Activated B cell treated with CpG ODN at 0.5 μM for 24 hours (primary cell): ENCODE measurements at places on chromosomes 12 and 14. TPM values are rescaled to one million over a fixed set of nuclear protein-coding genes. Genes with fewer than 3 reads are reported as not detected.

Gene SLCO1B3
- not detected in 2 replicates for total RNA-seq

Gene DTX1
- total RNA-seq: 75.3 and 79.4 TPM in 2 replicates

Gene ANO2
- not detected in 2 replicates for total RNA-seq

Gene JAG2
- total RNA-seq: 0.07 and 0.44 TPM in 2 replicates

Gene SPIC
- 0.27 and 0.37 TPM in 2 replicates for total RNA-seq

Gene TMEM179
- not detected in 2 replicates for total RNA-seq

Gene TMEM30B
- not detected in 2 replicates for total RNA-seq

Gene INSM2
- total RNA-seq: not detected in 2 replicates

- no peaks in the 10 kb centered on the region for H3K27me3 ChIP-seq
- H3K4me1 ChIP-seq: peaks cover 68% of the 10 kb centered on the region
- peak overlapping the region; percentile 61 for H3K27ac ChIP-seq
- DNase-seq: no peak
- peak overlapping the region; percentile 46 for H3K4me3 ChIP-seq
Observed at GRCh38 chr12:47754881-47755280, 3.8 kb downstream of the RAPGEF3 start.

DNA sequence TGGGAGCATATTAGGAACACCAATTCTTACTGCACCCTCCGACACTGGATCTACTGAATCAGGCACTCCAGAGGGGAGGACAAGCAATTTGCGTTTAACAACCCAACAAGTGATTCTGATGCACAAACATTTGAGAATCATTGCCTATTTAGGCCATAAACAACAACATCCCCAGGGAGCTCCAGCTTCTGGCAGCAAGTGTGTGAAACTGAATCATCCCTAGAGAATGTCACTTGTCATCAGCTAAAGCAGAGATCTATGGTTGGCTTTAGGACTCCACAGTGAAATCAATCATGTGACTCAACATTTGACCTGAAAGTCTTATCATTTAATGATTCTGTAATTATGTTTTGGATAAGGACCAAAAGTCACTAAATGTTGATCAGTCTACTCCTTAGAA, 505.0 kb upstream of the FLRT2 start:
- DNase-seq: no peak
- H3K36me3 ChIP-seq: no peaks in the 10 kb centered on the region
- H3K27ac ChIP-seq: no peak overlapping the region
- no peaks in the 10 kb centered on the region for H3K27me3 ChIP-seq

DNA sequence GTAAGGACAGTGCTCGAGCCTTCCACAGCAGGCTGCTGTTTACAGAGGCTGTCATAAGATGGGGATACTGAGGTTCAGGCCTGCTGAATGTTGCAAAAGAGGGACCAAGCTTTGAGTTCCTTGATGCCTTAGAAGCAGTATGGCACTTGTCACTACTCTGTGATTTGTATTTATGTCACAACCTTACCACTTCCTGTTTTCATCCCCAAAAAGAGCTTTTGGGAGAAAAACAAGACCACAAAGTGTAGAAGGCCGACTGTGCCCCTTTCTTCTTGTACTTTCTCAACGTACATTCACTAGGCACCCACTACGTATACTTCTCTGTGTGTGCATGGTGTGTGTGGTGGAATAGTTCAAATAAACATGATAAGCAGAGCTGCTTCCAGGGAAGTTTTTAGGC, 90.1 kb downstream of the DRAM1 start:
- peaks cover 12% of the 10 kb centered on the region for H3K4me1 ChIP-seq
- no peak overlapping the region for H3K27ac ChIP-seq
- H3K36me3 ChIP-seq: no peaks in the 10 kb centered on the region
- DNase-seq: no peak
- H3K4me3 ChIP-seq: no peak overlapping the region

- no peak for DNase-seq
- H3K4me1 ChIP-seq: no peaks in the 10 kb centered on the region
- H3K4me3 ChIP-seq: no peak overlapping the region
- H3K36me3 ChIP-seq: no peaks in the 10 kb centered on the region
Observed at GRCh38 chr12:113766131-113766878, 199.8 kb downstream of the RBM19 start.

GRCh38 chr14:73833034-73833433, 18.6 kb upstream of the PTGR2 start:
- H3K27ac ChIP-seq: no peak overlapping the region
- no peaks in the 10 kb centered on the region for H3K36me3 ChIP-seq
- H3K27me3 ChIP-seq: no peaks in the 10 kb centered on the region
- H3K4me1 ChIP-seq: peaks cover 6% of the 10 kb centered on the region

DNA sequence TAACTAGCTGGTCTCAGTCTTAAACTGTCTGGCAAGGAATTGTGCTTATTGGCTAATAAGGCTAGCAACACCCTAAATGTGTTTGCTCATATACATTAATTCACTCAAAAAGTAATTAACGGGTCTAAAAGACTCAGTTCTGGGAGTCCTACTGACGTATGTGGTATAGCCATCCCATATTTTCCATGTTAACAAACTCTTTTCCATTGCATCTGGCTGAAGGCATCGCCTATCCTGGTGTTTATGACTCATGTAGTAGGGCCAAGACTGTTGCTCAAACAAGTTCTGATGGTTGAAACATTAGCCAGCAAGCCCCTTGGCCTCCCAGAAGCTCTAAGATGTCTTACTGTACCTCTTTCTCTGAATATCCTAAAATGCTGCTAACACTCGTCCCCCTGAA, 98.5 kb downstream of the PHLDA1 start:
- H3K4me3 ChIP-seq: no peak overlapping the region
- no peak for DNase-seq
- H3K27me3 ChIP-seq: peaks cover 27% of the 10 kb centered on the region
- no peak overlapping the region for H3K27ac ChIP-seq

DNA sequence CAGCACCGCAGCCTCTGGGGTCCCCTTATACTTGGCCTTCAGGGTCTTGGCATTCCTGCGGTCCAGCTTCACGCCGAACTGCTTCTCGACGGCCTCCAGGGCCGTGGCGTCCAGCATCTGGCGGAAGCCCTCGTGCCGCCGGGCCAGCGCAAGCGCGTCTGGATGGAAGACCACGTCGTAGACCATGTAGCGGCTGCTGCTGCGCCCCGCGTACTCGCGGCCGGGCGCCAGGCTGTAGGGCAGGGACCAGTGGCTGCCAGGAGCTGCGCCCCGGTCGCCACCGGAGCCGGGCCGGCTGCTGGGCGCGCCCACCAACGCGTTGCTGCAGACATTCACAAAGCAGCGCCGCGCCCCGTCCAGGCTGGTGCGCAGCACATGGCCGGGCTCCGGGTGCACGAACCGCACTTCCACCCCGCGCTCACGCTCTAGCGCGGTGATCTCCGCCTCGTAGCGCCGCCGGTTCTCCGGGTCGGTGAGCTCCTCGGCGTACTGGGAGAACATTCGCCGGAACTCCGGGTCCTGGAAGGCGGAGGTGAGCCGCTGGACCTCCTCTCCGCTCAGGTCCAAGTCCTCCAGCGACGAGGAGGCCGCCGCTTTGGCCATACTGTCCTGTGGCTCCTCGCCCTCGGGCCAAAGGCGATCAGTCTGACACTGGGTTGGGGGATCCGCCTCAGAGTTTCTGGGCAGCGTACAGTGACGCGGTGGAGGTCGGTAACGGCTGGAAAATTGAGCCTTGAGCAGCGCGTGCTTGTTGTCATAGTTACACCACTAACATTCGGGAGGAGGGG, at the start of gene DNAAF2:
Gene DNAAF2 (minus strand): TSS at position 698 of the 788 bp plus-strand sequence. CDS start 95 bp downstream, at position 603.
- H3K27me3 ChIP-seq: no peaks in the 10 kb centered on the region
- H3K4me3 ChIP-seq: peak within 1 kb of the TSS; percentile 96
- peaks cover 43% of the 10 kb centered on the region for H3K36me3 ChIP-seq

GRCh38 chr14:29321646-29322045, 555.1 kb downstream of the FOXG1 start:
- DNase-seq: no peak
- H3K27ac ChIP-seq: no peak overlapping the region
- H3K27me3 ChIP-seq: no peaks in the 10 kb centered on the region
- no peaks in the 10 kb centered on the region for H3K4me1 ChIP-seq
- no peaks in the 10 kb centered on the region for H3K36me3 ChIP-seq

GRCh38 chr12:122458105-122459035, 35.9 kb upstream of the CLIP1 start:
- DNase-seq: no peak
- H3K4me3 ChIP-seq: no peak overlapping the region
- no peaks in the 10 kb centered on the region for H3K27me3 ChIP-seq
- no peak overlapping the region for H3K27ac ChIP-seq
- peaks cover 11% of the 10 kb centered on the region for H3K4me1 ChIP-seq
- H3K36me3 ChIP-seq: no peaks in the 10 kb centered on the region

DNA sequence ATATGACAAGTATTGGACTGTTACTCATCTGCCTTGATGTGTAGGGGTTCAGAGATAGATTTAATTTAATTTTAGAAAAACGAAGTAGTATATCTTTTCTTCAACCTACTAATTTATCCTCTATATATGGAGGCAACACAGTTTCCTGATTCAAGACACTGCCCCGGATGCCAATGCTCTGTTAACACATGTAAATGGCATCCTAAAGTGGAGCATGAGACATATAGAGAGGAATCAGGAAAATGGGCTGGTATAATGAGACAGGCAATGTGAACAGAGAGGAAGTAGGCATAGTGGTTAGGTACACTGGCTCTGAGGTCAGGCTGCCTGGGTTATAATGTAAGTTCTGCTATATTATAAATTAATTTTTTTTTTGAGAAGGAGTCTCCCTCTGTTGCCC, 85.6 kb downstream of the OTOGL start:
- H3K27ac ChIP-seq: no peak overlapping the region
- H3K36me3 ChIP-seq: no peaks in the 10 kb centered on the region
- H3K4me1 ChIP-seq: no peaks in the 10 kb centered on the region
- DNase-seq: no peak
- H3K27me3 ChIP-seq: peaks cover 2% of the 10 kb centered on the region

GRCh38 chr14:98477935-98478334, 794.1 kb downstream of the BCL11B start:
- no peak overlapping the region for H3K27ac ChIP-seq
- DNase-seq: no peak
- no peaks in the 10 kb centered on the region for H3K4me1 ChIP-seq
- H3K27me3 ChIP-seq: no peaks in the 10 kb centered on the region
- no peaks in the 10 kb centered on the region for H3K36me3 ChIP-seq

- H3K36me3 ChIP-seq: peaks cover 91% of the 10 kb centered on the region
- peak overlapping the region; percentile 74 for H3K27ac ChIP-seq
- H3K4me1 ChIP-seq: peaks cover 97% of the 10 kb centered on the region
Observed at GRCh38 chr14:92659765-92660561, 88.5 kb downstream of the LGMN start.

DNA sequence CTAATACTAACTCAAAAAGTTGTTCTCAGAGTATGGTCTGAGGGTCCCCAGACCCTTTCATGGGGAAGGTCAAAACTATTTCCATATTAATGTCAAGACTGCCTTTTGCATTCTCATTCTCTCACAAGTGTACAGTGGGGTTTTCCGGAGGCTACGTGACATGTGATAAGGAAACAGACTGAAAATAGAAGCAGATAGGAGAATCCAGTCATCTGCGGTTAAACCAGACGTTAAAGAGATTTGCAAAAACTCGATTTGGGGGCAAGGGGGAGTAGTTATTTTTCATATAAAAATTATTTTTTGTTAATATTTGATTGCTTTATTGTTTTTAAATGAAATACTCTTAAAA, 1.0 kb upstream of the NAP1L1 start:
- peak overlapping the region; percentile 99 for H3K4me3 ChIP-seq
- H3K36me3 ChIP-seq: peaks cover 16% of the 10 kb centered on the region
- no peak for DNase-seq
- H3K4me1 ChIP-seq: peaks cover 49% of the 10 kb centered on the region
- H3K27ac ChIP-seq: peak overlapping the region; percentile 100

DNA sequence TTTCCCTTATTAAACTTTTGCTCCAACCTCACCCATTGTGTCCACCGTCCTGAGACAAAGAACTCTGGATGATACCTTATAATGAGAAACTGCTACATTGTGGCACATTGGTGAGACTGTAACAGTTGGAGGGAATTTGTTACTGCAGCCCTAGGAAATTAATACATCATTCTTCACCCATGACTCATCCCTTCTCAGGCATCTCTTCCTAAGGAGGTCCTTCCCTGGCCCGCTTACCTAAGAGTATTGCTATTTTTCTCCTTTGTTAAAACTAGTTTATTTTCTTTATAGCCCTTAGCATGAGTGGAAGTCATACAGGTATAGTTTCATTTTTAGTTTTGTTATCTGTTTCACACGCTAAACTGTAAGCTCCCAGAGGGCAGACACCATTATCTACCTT, 87.1 kb downstream of the TMEM260 start:
- H3K4me3 ChIP-seq: no peak overlapping the region
- H3K27me3 ChIP-seq: no peaks in the 10 kb centered on the region
- no peak overlapping the region for H3K27ac ChIP-seq
- no peak for DNase-seq
- no peaks in the 10 kb centered on the region for H3K36me3 ChIP-seq

DNA sequence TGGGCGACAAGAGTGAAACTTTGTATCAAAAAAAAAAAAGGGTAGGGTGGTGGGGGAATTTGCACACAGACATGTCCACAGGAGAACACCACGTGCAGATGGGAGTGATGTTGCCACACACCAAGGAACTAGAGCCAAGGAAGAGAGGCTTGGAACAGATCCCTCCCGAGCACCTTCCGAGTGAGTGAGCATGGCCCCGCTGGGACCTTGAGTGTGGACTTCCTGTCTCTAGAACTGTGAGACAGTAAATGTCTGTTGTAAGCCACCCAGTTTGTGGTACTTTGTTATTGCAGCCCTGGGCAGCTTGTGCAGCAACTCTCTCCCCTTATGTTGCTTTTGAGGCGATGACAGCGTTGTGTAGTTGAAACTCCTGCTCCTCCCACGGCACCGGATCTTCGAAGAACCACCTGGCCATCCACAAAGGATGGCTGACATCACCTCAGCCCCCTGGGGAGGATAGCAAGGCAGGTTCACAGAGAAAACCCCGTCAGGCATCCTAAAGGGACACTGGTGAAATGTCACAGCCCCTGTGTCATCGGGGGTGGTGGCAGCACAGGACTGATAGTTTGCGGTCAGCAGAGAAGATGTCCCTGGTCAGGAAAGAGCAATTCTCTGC, 54.7 kb upstream of the PLEKHG3 start:
- H3K36me3 ChIP-seq: no peaks in the 10 kb centered on the region
- no peak overlapping the region for H3K4me3 ChIP-seq
- H3K27me3 ChIP-seq: peaks cover 4% of the 10 kb centered on the region
- no peak for DNase-seq
- no peak overlapping the region for H3K27ac ChIP-seq
- H3K4me1 ChIP-seq: no peaks in the 10 kb centered on the region

GRCh38 chr14:28057359-28058296, 709.0 kb upstream of the FOXG1 start:
- no peaks in the 10 kb centered on the region for H3K36me3 ChIP-seq
- no peak overlapping the region for H3K4me3 ChIP-seq
- H3K27me3 ChIP-seq: no peaks in the 10 kb centered on the region
- H3K4me1 ChIP-seq: no peaks in the 10 kb centered on the region
- DNase-seq: no peak

GRCh38 chr14:105838591-105839424, 312.4 kb downstream of the TMEM121 start:
- no peak for DNase-seq
- peaks cover 22% of the 10 kb centered on the region for H3K4me1 ChIP-seq
- H3K4me3 ChIP-seq: no peak overlapping the region
- peaks cover 54% of the 10 kb centered on the region for H3K36me3 ChIP-seq

- no peaks in the 10 kb centered on the region for H3K36me3 ChIP-seq
- H3K4me3 ChIP-seq: no peak overlapping the region
- no peaks in the 10 kb centered on the region for H3K4me1 ChIP-seq
- no peak overlapping the region for H3K27ac ChIP-seq
Observed at GRCh38 chr14:25118671-25119070, 68.7 kb upstream of the STXBP6 start.

- no peak overlapping the region for H3K27ac ChIP-seq
- peaks cover 1% of the 10 kb centered on the region for H3K27me3 ChIP-seq
- H3K4me3 ChIP-seq: no peak overlapping the region
- no peaks in the 10 kb centered on the region for H3K36me3 ChIP-seq
- peaks cover 2% of the 10 kb centered on the region for H3K4me1 ChIP-seq
Observed at GRCh38 chr14:103544388-103545218, 15.6 kb downstream of the TRMT61A start.
